Right lung (tissue), 10 donors: ENCODE measurements at places on chromosomes 7 and 10. TPM values are rescaled to one million over a fixed set of nuclear protein-coding genes. Genes with fewer than 3 reads are reported as not detected.

ASB10 gene
- not detected for polyA plus RNA-seq

VAX1 gene
- not detected for polyA plus RNA-seq

MINDY3 gene
- 44.9 TPM for polyA plus RNA-seq

PRKCQ gene
- polyA plus RNA-seq, result 5.3 TPM

CEP55 gene
- polyA plus RNA-seq, result 10.2 TPM

SAMD9L gene
- 17.5 TPM for polyA plus RNA-seq

TMEM176A gene
- 6.8 TPM for polyA plus RNA-seq

MRPS24 gene
- polyA plus RNA-seq, result 88.1 TPM

NODAL gene
- 0.42 TPM for polyA plus RNA-seq

MASTL gene
- 7.5 TPM for polyA plus RNA-seq

OR6V1 gene
- polyA plus RNA-seq, result not detected

PLPP4 gene
- 0.13 TPM for polyA plus RNA-seq

SLC16A12 gene
- polyA plus RNA-seq, result 1.5 TPM

ACBD5 gene
- polyA plus RNA-seq, result 24.5 TPM

ZCWPW1 gene
- 9.3 TPM for polyA plus RNA-seq

TACR2 gene
- 0.57 TPM for polyA plus RNA-seq

PFKFB3 gene
- polyA plus RNA-seq, result 21.1 TPM

ACSM6 gene
- 0.63 TPM for polyA plus RNA-seq

TDRD1 gene
- polyA plus RNA-seq, result 0.18 TPM

NKX6-2 gene
- 4.0 TPM for polyA plus RNA-seq

CCDC3 gene
- polyA plus RNA-seq, result 8.4 TPM

UCMA gene
- polyA plus RNA-seq, result 0.41 TPM

PNLIPRP1 gene
- 0.15 TPM for polyA plus RNA-seq

PRPS1L1 gene
- polyA plus RNA-seq, result not detected

TMEM270 gene
- not detected for polyA plus RNA-seq

RBM20 gene
- 1.1 TPM for polyA plus RNA-seq

CALML5 gene
- not detected for polyA plus RNA-seq
